ENCODE measurements at places on chromosomes 5 and 9.

DNA sequence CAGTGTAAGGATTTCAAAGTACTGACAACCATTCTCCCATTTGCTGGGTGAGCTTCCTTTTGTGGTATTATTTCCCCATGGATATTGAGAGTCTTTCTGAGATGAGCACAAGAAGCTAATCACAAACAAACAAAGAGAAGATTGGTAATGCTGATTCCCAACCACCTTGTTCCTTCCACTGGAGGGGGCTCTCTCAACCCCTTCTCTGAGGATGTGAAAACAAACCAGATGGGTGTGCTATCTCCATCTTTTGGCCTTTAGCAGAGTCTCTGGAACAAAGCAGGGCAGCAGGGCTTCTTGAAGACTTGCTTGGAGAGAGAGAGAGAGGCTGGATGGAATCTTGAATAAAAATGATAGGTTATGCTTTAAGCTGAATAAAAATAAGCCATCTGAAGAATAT lies 576.7 kb upstream of the ZNF462 start:
- peak; percentile 45 for DNase-seq

DNA sequence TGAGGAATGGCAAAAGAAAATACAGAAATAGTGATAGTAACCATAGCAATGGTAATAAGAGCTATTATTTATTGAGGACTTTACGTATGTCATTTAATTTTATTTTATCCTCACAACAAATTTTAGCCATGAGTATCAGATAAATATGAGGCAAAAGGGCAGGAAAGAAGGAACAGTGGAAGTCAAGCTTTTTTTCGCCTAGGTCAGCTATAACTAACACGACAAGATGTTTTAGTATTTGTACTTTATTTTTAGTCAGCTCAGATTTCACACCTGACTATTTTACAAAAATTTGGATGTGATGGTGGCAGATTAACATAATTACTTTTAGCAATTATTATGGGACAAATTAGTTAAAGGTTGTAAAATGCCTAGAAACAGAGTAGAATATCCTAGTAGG lies 34.8 kb upstream of the CDKN2B start:
- no peak for DNase-seq

- DNase-seq, result no peak
Measured at GRCh38 chr9:73118898-73119554, 32.6 kb upstream of the ANXA1 start.

- DNase-seq, result peak; percentile 36
Measured at GRCh38 chr5:124395287-124395686, 351.2 kb downstream of the ZNF608 start.

DNA sequence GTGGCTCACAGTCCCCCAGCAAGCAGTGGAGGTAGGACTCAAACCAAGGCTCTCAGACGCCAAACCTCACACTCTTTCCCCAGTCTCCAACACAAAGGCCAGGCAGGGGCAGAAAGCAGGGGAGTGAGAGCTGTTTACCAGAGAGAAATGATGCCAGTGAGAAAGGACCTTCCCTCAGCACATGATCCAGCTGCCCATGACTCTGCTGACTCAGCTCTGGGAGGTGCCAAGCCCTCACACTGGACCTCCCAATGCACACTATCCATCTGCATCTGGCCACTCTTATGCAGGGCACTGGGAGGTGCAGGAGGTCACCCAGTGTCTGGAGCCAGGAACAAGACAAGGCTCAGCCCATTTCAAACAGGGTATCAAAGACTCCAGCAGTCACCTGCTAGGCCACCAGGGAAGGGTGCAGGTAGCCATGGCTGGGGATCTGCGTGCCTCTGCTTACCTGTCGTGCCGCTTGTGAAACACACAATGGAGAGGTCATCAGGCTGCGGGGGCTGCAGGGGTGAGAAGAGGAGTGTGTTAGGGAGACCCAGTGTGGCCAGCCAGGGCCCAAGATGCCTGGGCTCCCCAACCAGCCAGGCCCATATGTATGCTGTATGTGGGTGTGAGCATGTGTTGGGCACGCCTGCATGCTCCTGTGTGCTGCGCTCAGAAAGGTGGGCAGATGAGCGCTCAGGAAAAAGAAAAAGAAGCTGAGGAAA lies 26.3 kb downstream of the ACSL6 start:
- no peak for DNase-seq

DNA sequence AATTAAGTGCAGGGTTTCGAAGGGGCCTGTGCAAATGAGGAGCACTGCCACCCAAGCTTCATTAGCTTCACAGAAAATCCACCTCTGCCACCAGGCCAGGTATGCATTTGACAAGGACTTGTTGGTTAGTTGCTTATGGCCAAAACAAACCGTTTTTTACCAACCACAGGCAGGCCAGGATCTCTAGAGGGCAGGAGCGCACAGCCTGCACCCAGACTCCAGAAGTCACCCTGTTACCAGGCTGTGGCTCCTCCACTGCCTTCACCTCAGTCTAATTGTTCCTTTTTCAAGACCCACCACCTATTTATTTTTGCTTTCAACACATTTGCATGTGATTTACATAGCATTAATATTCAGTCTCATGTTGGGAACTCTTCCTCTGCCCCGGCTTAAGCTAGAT lies 78.3 kb upstream of the HSPA9 start:
- no peak for DNase-seq

DNA sequence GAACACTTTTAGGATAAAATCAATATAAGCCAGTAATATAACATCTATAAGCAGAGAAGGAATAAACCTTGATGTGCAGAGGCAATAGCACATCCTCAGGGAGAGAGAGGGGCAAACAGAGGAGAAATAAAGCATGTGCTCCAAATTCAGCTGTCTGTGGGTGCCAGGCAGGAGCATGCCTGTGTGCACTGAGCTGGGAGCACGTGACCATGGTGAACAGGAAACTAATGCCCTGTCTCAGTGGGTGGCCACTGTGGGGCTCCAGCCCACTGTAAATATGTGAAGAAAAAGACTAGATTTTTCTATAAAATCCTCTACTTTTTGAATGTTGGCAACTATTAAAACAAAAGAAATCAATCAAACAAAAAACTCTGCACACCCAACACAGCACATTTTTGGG lies 55.3 kb downstream of the FYB1 start:
- no peak for DNase-seq

DNA sequence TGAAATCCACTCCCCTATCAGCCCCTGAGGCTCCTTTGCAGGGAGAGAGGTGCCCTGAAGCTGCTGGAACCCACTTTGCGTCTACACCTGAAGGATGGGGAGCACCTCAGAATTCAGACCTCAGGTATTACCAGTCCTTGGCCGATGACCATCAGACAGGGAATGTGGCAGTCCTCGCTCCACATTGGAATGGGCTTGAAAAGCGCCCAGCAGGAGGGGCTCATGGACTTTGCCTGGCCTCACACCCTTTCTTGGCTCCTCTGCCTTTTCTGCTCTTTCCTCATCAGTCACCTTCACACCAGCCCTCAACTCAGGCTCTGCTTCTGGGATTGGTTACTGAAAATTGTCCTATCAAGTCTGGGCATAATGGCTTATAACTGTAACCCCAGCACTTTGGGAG lies 83.9 kb downstream of the BARX1 start:
- no peak for DNase-seq

DNA sequence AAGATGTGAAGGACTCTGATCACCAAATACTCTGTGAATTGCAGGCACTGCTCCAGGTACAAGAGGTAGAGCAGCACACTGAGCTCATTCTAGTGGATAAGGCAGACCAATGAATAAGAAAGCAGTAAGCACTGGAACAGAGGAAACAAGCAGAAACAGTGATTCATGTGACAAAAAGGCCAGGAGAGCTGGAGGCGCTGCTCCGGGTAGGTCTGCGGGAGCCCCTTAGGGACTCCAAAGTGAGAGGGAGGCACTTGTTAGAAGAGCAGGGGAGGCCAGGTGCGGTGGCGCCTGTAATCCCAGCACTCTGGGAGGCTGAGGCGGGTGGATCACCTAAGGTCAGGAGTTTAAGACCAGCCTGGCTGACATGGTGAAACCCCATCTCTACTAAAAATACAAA lies 231.6 kb upstream of the NFIL3 start:
- no peak for DNase-seq

DNA sequence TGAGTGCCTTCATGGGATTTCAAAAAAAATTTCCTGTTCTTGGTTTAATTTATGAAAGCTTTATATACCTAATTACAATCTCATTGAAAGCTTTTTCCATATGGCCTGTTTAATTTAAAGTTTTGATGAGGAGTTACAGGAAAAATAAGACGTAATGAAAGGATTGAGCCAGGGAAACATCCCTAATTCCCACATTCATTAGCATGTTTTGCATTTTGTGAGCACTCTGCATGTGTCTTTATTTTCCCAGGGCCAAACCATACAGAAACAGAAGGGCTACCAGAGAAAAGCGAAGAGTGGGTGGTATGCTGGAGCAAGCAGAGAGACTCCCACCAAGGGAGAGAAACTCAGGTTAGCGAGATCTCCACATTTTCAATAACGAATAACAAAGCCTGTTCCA lies 20.3 kb upstream of the LECT2 start:
- DNase-seq, result no peak

Measured in right hindlimb (tissue), 1 donor.